ENCODE measurements at places on chromosomes 7 and 10.

GRCh38 chr7:105854498-105854897 lies 21.9 kb downstream of the ATXN7L1 start:
- no peak for DNase-seq

GRCh38 chr7:140031364-140031763 lies 31.4 kb downstream of the PARP12 start:
- no peak for DNase-seq

- no peak for DNase-seq
These were observed 6.8 kb upstream of the TAS2R60 start for GRCh38 chr7:143436325-143436946.

DNA sequence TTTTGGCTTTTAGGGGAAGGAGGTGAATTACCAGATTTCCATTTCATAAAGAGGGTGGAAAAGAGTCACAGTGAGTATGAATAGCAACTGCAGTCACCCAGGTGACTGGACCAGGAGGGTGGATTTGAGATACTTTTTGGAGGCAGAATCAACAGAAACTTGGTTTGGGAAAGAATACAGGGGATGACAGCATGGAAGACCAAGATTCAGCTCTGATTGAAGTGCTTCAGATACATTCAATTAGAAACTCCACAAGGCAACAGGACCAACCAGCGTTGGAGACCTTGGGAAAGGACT lies 83.0 kb downstream of the SGMS1 start:
- DNase-seq, result no peak

DNA sequence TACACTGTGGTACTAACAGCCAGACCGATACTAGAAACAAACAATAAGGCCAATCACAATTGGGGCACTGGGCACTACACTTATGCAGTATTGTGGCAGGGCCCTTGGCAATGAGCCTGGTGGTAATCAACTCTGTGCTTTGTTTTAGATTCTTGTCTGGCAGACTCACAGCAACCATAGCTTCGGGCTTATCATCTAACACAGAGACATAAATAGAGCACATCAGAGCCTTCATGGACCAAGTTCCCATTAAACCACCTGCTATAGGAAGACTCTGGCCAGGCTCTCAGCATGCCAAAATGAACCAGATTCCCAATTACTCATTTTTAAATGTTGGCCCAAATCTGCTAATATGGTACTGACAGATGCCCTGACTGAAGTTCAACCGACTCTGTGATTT lies 218.6 kb downstream of the DGKI start:
- DNase-seq, result no peak

DNA sequence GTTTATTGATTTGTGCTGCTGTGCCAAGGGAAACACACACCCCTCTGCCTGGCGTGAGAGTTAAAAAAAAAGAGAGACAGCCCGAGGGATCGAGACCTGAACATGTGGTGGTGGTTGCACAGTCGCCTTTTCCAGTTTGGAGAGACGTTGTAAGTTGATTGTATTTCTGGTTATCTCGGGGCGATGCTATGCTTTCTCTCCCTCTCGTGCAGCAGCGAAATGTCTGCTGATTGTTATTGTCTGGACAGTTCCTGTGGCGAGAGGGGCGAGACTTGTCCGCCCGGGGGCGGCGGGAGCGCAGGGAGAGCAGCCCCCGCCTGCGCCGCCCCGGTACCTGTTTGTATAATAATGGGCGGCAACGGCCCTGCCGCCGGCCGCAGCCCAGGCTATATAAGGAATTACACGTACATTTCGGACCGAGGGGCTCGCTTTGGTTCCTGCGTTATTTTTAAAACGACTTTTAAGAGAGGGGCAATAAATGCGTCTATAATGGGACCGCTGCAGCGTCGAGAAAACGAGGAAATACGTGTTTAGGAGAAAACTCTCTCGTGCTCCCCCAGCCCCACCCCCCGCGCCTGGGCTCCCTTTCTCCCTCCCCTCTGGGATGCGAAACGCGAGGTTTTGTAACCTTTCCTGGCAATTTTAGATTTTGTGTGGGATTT lies 1.7 kb downstream of the ZEB1 start:
- DNase-seq, result no peak

GRCh38 chr7:37440738-37441385 lies 7.8 kb downstream of the ELMO1 start:
- DNase-seq, result no peak

GRCh38 chr10:78524941-78525340 lies 491.3 kb downstream of the RPS24 start:
- DNase-seq, result no peak

- DNase-seq, result no peak
These were observed 5.3 kb downstream of the BMI1 start for GRCh38 chr10:22326145-22326702.

GRCh38 chr7:128255271-128255670 lies 14.2 kb downstream of the LEP start:
- DNase-seq, result no peak
